Activated CD4-positive, alpha-beta T cell treated with anti-CD3 and anti-CD28 coated beads, Interleukin-2, amount 50 U/mL, for 24 hours (primary cell): ENCODE measurements at places on chromosomes 7 and 10.

GRCh38 chr7:2181077-2181854 is 51.5 kb downstream of the MAD1L1 start:
- DNase-seq: no peak

GRCh38 chr10:115942101-115942500 is 330.9 kb downstream of the GFRA1 start:
- no peak for DNase-seq

GRCh38 chr7:89988074-89988473 is 166.2 kb upstream of the STEAP1 start:
- no peak for DNase-seq

GRCh38 chr10:86524225-86524962 is 2.8 kb upstream of the WAPL start:
- DNase-seq: no peak

- DNase-seq: no peak
These were observed 136.3 kb downstream of the KCNMA1 start for GRCh38 chr10:77501152-77501845.

- DNase-seq: no peak
These were observed 35.0 kb downstream of the LAMB4 start for GRCh38 chr7:108094933-108095710.

GRCh38 chr7:151735186-151735850 is 141.6 kb downstream of the PRKAG2 start:
- DNase-seq: no peak

- no peak for DNase-seq
These were observed 209.5 kb downstream of the TCF7L2 start for GRCh38 chr10:113159563-113159962.

- DNase-seq: no peak
These were observed 22.1 kb upstream of the SAR1A start for GRCh38 chr10:70192326-70192968.

DNA sequence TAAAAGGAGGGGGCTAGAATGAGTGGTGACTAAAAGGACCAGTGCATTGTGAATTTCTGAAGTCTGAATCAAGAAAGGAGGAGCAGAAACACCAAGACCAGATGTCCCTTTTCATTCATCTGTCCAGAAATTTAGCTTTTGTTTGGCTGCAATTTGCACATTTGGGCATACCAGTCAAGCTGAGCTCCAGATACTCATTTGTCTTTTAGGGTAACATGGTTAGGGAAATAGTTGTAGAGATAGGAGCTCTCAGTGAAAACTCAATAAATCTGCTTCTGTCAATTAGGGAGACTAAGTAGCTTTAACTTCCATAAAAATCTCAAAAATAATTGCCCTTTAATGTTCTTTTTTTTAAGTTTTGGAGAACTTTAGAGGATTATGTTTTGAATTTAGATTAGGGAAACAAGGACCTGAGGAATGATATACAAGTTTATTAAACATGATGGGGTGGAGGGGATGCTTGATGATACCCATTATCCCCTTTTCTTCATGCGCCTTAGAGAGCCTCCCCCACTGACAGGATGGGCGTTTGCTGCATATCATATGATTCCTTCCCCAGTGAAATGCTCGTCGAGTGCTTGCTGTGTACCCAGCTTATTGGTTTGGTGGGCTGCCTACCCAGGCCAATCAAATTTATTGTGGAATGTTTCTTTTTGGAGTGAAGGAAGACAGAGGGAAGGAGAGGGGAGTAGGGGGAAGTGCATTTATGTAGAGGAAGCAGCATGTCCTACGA is 50.7 kb upstream of the RPA3 start:
- no peak for DNase-seq

- DNase-seq: no peak
These were observed 752 bp downstream of the KLF14 start for GRCh38 chr7:130732980-130733930.
